ENCODE measurements at places on chromosomes 1 and 21.

GRCh38 chr1:158812336-158812735, 18.8 kb upstream of the MNDA start:
- no peak for DNase-seq

- peak; percentile 61 for DNase-seq
Observed at GRCh38 chr1:235642011-235642942, 7.3 kb downstream of the GNG4 start.

- DNase-seq: no peak
Observed at GRCh38 chr1:183544598-183545297, 45.5 kb downstream of the NCF2 start.

- DNase-seq: no peak
Observed at GRCh38 chr21:44804762-44805161, 3.1 kb upstream of the UBE2G2 start.

DNA sequence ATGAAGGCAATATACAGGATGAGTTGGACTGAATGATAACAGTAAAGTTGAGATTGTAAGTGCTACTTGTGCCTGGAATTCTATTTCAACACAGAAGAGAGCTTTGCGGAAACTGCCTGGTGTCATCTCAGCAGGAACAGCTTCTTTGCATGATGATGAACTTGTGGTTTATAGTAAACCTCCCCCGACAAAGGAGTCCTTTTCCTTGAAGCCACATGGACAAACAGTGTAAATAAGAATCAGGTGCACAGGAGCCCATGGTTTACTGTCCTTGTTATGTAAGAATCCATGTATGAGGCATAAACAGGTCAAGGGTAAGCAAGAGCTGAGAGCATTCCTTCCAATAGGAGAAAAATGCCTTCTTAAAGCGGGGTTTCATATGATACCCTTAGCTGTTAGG, 66.2 kb downstream of the PCNX2 start:
- DNase-seq: no peak

GRCh38 chr1:221076391-221076811, 197.2 kb downstream of the HLX start:
- DNase-seq: no peak

DNA sequence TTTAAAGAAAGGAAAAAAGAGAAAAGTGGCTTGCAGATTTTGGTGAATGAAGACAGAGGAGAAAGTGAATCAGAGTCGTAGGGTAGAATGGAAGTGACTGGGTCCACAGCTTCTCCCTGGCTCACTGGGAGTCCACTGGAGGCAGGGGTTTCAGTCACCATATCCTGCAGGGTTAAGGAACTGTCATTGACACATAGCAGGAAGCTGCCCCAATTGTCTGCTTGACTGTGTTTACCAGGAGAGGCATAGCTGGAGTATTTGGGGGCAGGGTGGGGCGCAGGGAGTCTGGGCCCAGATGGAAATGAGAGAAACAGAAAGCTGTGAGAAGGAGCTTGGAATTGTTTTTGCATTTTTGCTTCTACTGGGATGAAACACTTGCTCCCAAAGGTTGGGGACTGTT, 228.8 kb upstream of the CSF3R start:
- DNase-seq: no peak
